ENCODE measurements at places on chromosomes 5 and 9.

DNA sequence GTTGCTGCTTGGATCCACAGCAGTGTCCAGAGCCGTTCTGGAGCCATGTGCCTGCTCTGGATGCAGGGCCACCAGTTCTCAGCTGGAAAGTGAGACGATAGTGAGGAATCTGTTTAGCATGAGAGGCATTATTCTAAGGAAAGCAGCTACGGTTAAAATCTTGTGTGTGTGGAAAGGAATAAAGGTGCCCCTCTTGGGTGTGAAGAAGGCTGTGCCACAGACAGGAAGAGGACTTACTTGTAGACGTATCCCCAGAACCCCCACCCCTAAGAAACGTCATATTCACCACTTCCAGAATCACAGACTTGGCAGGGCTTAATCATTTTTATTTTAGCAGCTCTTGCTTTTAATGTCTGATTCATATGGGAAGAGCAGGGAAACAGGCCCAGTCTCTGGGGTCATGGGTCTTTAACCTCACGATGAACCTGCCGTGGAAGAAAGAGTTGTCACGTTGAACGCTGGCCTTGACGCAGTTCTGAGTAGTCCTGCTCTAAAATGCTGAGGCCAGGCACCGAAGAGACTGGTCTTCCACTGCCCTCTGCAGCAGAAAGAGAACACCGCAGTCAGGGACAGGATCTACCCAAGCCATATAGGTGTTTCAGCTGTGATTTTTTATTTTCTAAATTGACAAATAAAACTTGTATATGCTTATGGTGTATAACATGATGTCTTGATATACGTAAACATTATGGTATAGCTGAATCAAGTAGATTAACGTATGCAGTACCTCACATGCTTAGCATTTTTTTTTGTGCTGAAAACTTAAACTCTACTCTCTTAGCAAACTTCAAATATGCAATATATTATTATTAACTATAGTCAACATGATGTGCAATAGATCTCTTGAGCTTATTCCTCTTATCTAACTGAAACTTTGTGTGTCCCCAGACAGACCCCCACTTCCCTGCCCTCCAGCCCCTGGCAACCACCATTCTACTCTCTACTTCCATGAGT lies 38.8 kb downstream of the CARTPT start:
- no peak for DNase-seq

- no peak for DNase-seq
Measured at GRCh38 chr5:66518753-66519152, 77.4 kb upstream of the MAST4 start.

GRCh38 chr5:127292030-127292735 lies 1.6 kb downstream of the MEGF10 start:
- DNase-seq, result no peak

DNA sequence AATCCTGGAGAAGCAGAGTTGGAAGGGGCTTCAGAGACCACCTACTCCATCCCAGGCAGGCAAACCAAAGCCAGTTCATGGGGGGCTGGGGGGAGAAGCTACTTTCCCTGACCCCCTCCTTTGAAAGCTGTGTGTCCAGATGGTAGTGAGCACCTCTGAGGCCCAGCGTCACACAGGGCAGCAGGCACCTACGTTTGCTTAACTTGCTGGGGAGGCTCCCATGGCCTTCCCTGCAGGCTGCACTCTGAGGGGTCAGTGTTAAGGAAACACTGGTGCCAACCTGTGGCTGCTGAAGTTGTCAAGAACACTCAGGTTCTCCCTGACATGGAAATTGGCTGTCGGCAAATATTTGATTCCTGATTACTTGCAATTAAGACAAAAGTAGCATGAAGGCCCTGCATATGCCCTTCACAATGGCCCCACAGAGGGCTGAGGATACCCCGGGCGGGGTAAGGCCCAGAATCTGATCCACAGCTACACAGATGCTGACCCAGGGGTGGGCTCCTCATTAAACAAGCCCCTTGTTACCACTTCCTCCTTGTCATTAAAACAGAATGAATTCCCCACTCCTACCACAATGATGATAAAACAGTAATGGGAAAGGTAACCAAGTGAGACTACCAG lies 208.5 kb downstream of the FSTL4 start:
- peak; percentile 33 for DNase-seq

DNA sequence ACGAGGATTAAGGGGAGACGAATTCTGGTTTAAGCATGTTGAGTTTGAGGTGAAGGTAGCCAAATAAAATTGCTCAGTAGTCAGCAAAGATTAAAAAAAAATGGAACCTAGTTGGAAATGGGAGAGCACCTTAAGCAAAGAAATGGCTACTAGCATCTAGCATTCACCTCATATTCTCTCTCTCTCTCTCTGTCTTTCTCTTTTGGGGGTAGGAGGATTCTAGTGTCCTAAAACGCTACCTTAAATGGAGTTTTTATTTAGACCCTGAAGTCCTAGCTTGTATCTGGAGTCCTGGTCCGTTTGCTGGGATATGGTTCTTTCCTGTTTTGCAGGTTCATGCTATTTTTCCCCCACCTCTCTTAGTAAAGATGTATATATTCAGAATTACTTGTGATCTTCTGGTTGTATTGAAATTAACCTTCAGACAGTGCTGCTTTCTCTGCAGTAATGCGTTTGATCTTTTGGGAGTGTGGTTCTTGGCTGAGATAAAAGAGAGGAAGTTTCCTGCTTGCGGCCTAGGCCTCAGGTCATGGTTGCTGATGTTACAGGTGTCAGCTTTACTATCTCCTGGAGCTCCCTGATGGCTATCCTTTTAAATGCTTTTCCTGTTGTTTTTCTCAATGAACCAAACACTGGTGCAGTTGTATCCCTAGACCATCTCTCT lies 8.0 kb downstream of the TGFBR1 start:
- DNase-seq, result no peak

DNA sequence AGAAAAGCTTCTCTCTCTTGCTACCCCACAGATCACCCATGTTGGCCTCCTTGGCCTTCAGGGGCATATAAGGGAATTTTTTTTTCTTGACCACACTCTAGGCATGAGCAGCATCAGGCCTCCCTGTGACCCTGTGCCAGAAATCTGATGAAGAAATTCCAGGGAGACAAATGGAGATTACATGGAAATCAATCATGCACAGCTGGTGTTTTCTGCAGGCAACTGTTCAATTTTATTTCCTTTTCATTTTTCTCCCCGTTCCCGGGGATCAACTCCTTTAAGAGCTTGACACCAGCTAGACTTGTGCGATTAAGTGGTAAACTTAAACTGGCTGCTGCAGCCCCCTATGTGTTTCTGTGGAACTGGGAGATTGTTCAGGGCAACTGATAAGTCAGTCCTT lies 59.3 kb downstream of the GALNT10 start:
- no peak for DNase-seq

GRCh38 chr5:154732212-154732611 lies 23.0 kb upstream of the LARP1 start:
- no peak for DNase-seq

DNA sequence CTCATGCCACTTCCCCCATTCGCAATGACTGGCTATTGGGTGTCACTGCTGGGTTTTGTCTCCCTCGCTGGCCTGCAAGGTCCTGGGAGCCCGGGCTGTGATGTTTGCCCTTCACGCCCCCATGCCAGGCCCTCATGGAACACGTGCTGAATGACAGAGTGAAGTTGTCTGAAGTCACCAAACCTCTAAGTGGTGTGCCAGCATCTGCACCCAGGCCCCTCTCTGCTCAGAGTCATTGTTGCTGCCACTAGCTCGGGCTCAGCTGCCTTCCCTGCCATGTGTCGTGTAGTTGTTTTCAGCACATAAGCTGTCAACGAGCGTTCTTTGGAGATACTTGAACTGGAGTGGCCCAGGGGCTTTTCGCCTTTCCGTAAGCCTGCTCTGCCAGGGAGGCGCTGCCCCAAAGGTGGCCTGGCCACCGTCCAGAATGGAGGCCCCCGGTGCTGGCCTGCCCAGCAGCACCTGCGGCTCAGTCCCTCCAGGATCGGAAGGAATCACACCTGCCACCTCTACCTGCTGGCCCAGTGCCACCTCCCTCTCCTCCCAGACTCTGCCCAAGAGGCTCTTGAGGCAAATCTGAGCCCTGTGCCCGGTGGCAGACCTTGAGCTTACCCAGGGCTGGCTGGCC lies 250.1 kb downstream of the PBX3 start:
- no peak for DNase-seq

DNA sequence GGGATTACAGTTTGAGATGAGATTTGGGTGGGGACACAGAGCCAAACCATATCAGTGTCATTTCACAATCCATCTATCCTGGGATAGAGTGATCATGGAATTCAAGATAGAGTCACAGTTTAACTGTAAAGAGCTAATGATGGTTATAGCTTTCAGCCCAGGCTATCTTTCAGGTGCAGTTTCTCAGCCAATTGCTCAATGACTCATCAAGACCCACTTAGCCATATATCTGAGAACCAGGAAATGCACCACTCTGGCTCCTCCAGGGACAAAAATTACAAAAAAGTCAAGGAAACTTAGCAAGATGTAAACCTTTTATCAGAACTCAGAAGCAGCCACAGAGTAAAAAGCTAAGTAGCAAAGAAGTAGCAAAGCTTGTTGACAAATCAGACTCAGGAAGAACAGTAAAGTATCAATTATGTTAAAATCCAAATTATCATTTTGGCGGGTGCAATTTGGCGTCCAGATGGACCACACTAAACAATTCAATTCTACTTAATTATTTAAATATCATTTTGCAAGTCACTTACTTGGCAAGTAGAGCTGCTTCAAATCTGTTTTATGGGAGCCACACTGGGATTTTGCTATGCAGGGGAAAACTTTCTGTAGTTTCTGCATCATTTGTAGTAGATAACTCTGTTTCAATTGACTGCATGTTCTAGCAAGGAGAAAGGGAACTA lies 169.4 kb downstream of the TLE1 start:
- DNase-seq, result no peak
